ENCODE measurements at places on chromosomes 5 and 9.

GRCh38 chr9:27719711-27720110, 146.4 kb upstream of the C9orf72 start:
- no peak for DNase-seq

- no peak for DNase-seq
These were observed 60.7 kb downstream of the NRG2 start for GRCh38 chr5:139982157-139982974.

- no peak for DNase-seq
These were observed 597.3 kb downstream of the PRELID2 start for GRCh38 chr5:145237843-145238242.

- no peak for DNase-seq
These were observed 34.0 kb upstream of the NCS1 start for GRCh38 chr9:130138171-130138653.

DNA sequence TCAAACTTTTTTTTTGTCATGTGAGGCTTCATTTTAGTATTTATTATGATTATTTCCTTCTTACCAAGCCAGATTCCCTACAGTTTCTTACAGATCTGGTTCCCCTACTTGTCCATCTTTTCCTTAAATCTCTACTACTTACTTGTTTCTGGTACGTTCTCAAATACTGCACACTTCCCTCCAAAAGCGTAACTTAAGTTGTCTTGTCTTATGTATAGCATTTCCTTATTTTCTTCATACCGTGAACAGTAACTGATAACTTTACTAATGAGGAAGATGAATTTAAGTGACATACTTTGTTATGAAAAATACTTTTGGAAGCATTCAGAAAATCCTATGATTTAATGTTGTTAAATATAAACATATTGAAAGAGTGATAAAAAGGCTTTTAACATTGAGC, 67.3 kb downstream of the PARP8 start:
- no peak for DNase-seq

Measured in activated CD8-positive, alpha-beta memory T cell treated with anti-CD3 and anti-CD28 coated beads for 1 hour (primary cell).